ENCODE measurements at places on chromosomes 5 and 9.
A peak's percentile ranks its signal among the peaks of the same experiment; 100 is the strongest.

GRCh38 chr5:60056191-60056590, 162.7 kb upstream of the PDE4D start:
- DNase-seq: no peak

DNA sequence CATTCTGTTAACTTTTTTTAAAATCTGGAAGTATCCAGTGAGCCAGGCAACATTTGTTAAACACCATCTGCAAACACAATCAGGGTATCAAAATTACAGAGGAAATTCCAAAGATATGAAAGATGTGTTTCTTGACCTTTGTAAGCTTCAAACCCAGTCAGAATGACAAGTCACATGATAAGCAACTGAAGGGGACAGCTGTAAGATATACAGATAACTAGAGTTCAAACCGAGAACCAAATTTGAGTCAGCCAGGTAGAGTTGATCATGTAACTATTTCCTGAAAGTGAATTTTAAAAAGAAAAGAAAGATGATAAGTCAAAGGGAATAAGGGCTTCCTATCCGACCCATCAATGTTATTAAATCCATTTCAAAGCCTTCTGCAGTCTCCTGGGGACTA, 196.2 kb downstream of the DEPDC1B start:
- no peak for DNase-seq

GRCh38 chr9:78997296-78997695, 574.5 kb upstream of the TLE4 start:
- no peak for DNase-seq

DNA sequence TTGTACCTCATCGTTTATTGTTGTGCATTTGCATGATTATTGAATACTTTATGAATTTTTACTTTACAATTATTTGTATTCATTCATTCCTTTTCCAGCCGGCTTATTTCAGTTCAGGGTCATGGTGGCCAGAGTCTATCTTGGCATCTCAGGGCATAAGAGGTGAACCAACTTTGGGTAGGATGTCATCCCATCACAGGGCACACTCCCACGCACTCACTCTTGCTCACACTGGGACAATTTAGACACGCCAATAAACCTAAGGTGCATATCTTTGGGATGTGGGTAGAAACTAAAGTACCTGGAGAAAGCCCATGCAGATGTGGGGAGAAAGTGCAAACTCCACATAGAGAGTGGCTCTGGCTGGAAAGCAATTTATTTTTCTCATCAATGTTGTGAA, 158.1 kb upstream of the MAST4 start:
- no peak for DNase-seq

GRCh38 chr5:121969660-121970295, 8.0 kb downstream of the SRFBP1 start:
- peak; percentile 38 for DNase-seq

DNA sequence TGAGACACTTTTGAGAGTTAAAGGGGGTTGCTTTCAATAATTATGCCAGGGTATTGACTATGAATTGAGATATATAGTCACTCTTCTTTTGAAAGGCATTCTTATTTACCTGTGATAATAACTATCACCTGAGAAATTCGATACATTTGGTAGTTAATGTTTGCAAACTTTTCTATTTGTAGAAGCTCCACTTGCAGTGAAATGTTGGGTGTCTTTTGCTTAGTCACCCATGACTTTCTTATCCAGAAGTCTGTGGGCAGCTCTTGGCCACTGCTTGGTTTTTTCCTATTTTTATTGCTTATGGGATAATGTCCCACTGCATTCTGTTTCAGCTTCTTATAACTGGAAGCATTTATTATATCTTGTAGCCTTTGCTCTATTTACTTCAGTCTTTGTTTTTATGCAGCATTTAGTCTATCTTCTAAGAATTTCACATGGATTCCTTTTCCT, 3.9 kb downstream of the MACIR start:
- DNase-seq: peak; percentile 48

DNA sequence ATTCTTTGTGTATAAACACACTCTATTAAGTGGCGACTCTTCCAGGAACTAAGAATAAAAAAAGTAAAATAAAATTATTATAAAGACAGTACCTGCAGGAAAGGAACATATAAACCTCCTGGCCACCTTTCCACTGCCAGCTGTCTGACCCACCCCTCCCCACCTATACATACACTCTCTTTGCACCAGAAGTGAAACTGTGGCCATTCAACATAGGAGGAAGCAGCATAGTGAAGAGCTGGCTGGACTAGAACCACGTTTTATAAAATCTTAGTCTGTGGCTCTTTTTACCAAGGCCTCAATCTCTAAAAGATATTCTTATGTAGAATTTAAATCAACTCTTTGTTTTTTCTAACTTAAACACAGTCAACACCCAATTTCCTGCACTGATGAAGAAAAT, 289.6 kb downstream of the GABRB2 start:
- no peak for DNase-seq

DNA sequence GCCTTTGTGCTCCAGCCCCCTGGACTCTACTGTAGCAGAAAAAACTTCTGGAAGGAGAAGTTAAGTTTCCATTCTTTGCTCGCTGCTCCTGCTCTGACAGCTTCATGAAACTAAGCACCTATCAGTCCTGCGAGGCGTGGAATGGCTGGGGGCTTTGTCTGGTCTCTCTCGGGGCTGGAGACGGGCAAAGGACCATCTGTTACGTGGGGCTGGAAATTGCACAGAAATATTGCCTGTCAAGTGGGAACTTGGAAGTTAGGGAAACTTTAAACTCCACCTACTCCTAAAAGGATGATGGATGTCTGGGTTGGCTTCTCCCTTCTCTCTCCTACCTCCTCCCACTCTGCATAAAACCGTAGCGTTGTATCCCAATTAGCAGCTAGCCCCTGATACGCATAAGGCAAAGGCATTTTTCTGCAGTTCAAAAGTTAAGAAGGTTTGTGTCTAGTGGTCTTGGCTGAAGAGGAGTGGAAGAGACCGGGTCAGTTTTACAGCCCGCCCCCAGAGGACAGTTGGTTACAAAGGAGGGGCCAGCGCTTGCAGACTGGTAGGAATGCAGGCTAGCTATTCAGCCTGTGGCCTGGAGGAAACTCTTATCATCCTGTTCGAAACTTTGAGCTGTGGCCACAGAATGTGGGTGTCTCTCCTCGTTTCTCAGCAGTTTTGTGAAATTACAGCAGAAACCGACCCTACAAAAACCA, 1.3 kb downstream of the FBXL7 start:
- peak; percentile 86 for DNase-seq

- no peak for DNase-seq
These were observed 1247.9 kb upstream of the ACO1 start for GRCh38 chr9:31136524-31136923.

DNA sequence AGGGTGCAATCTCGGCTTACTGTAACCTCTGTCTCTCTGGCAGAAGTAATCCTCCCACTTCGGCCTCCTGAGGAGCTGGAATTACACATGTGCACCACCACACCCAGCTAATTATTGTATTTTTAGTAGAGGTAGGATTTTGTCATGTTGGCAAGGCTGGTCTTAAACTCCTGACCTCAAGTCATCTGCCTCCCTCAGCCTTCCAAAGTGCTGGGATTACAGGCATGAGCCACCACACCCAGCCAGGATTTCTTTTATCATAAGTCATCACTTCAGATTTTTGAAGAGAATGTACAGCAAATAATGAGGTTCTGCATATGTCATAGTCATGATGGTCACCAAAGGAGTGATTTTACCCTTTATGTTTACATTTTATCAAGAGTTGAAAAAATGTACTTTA, 108.1 kb downstream of the GCNT1 start:
- peak; percentile 45 for DNase-seq

- DNase-seq: peak; percentile 19
These were observed 162.5 kb downstream of the SPOCK1 start for GRCh38 chr5:137336565-137337120.

- peak; percentile 3 for DNase-seq
These were observed 466.0 kb upstream of the ARRDC3 start for GRCh38 chr5:91849069-91849468.

GRCh38 chr5:67248703-67249589, 52.3 kb upstream of the CD180 start:
- peak; percentile 34 for DNase-seq

GRCh38 chr5:125526966-125527365, 780.5 kb upstream of the ZNF608 start:
- DNase-seq: no peak

DNA sequence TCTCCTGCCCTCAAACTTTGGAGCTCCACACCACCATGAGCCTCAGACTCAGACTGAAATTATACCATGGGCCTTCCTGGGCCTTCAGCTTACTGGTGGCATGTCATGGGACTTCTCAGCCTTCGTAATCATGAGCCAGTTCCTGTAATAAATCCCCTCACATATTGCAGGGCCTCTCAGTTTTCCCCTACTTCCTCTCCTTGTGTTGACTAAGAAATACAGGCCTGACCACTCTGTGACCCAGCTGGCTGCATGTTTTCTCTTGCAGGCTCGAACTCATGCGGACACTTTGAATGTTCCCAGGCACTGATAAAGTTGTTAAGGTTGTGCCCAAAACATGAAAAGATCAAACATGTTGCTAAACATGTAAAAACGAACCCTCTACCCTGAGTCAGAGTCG, 26.2 kb upstream of the SHC3 start:
- no peak for DNase-seq

- no peak for DNase-seq
These were observed 186.7 kb upstream of the RASA1 start for GRCh38 chr5:87081016-87081415.

- no peak for DNase-seq
These were observed 12.9 kb downstream of the RALGDS start for GRCh38 chr9:133107961-133108793.

- DNase-seq: peak; percentile 37
These were observed 62.0 kb upstream of the RNU6ATAC start for GRCh38 chr9:134226221-134226930.

GRCh38 chr5:79878721-79879336, 112.2 kb downstream of the MTX3 start:
- DNase-seq: peak; percentile 26

GRCh38 chr5:67283275-67283987, 86.8 kb upstream of the CD180 start:
- no peak for DNase-seq

GRCh38 chr9:116849721-116850120, 162.6 kb downstream of the TRIM32 start:
- DNase-seq: no peak

GRCh38 chr5:9712911-9713310, 82.8 kb upstream of the TAS2R1 start:
- peak; percentile 67 for DNase-seq

DNA sequence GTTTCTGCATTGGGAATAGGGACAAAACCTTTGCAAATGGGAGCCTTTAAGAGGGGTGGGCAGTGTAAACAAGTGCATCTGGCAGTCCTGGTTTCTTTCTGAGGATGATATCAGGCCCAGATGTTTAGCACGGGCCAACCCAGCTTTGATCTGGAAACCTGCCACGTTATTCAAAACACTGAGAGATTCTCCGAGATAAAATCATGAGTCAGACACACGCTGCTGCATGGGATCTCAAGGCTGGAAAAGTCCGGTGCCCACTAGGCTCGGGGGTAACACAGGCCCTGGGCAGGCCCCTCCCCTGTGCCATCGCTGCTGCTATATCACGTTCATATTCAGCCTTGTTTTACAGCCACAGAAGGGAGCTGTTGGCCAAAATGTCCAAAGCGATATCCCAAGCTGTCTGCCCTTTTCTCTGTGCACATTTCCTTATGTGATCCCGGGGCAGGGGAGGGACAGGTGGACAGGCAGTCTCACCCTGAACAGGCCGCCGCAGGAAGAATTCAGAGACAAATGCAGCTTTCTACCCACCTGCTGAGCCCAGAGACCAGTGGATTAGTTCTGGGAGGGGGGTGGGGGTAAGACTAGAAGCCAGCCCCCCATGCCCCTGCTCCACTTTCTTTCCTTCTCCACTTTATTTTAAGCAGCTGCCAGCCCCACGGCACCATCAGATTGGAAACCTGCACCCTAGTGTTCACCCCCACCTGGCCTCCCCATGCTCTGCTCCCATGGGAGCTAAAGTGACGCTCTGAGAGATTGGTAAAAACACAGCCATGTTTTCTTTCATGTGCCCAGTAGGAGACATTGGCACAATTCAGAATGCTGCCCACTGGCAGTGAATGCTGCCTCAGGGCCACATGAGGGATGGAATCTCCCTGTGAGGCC, 63.1 kb downstream of the TMOD1 start:
- DNase-seq: peak; percentile 80

DNA sequence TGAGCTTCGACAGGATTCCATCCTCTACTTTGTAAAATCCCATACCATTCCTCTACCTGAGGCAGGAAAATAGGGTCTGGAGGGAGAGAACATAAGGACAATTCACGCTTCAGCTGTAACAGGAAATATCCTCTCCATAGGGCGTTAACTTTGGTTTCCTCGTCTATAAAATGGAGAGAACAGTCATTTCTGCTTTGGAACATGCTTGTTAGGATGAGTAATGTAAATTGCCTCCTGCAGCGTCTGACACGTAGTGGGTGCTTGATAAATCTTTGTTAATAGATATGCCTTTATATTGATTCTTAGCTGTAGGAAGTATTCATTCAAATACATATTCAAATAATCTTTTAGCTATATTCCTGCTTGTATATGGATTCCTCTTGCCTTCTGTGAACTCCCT, 711 bp upstream of the SUB1 start:
- DNase-seq: no peak

DNA sequence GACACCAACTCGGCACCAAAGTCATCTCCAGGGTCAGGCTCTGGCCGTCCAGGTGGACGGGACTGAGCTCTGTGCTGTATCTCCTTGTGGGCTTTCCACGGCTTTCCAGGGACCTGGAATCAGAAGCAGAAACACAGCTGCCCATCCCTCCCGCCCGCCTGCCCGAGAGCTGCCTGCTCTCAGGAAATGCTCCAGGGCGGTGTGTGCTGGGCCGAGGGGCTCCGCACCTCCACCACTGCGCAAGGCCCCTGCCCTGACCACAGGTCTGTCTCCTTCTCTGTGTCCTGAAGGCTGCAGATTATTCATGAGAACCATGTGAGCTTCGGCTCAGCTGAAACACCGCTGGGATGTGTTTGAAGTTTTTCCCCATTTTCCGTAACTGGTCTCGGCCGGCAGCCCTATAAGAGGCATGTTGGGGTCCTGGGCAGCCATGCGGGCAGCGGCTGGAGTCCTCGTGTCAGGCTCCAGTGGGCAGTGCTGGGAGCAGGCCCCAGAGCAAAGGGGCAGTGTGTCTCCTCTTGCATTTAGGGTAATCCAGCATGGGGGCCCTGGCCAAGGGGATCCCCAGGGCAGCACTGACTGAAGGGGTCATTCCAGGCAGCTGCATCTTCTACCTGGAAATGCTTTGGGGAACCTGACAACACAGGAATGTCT, 22.8 kb downstream of the NKD2 start:
- DNase-seq: no peak

DNA sequence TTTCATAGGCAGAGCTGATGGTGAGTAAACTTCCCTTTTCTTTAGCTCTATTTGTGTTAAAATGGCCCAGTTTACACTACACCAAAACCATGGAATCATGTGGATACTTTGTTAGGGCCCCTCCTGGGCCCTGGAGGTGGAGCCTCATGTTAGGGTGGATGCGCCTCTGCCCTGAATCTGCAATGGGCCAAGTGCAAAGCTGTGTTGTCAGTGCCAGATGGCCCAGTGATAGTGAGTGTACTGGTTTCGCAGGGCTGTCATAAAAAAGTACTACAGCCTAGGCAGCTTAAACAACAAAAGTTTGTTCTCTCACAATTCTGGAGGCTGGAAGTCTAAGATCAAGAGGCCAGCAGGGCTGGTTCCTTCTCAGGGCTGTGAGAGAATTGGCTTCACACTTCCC, 64.8 kb downstream of the HSPA4 start:
- DNase-seq: no peak

Measured in EL (cell line).